Activated T-cell treated with anti-CD3 and anti-CD28 coated beads, Interleukin-2, amount 50 U/mL, for 72 hours (primary cell): ENCODE measurements at places on chromosomes 5 and 9. TPM values are rescaled to one million over a fixed set of nuclear protein-coding genes. Genes with fewer than 3 reads are reported as not detected.

CTSV gene
- total RNA-seq = 1.3 TPM

ABLIM3 gene
- total RNA-seq = 0.19 TPM

ABO gene
- not detected for total RNA-seq

- H3K27ac ChIP-seq = no peak overlapping the region
- DNase-seq = no peak
- H3K36me3 ChIP-seq = peaks cover 2% of the 10 kb centered on the region
- peak overlapping the region; percentile 9 for H3K4me3 ChIP-seq
- peaks cover 8% of the 10 kb centered on the region for H3K4me1 ChIP-seq
Observed at GRCh38 chr5:31194892-31195555, 1.5 kb downstream of the CDH6 start.

DNA sequence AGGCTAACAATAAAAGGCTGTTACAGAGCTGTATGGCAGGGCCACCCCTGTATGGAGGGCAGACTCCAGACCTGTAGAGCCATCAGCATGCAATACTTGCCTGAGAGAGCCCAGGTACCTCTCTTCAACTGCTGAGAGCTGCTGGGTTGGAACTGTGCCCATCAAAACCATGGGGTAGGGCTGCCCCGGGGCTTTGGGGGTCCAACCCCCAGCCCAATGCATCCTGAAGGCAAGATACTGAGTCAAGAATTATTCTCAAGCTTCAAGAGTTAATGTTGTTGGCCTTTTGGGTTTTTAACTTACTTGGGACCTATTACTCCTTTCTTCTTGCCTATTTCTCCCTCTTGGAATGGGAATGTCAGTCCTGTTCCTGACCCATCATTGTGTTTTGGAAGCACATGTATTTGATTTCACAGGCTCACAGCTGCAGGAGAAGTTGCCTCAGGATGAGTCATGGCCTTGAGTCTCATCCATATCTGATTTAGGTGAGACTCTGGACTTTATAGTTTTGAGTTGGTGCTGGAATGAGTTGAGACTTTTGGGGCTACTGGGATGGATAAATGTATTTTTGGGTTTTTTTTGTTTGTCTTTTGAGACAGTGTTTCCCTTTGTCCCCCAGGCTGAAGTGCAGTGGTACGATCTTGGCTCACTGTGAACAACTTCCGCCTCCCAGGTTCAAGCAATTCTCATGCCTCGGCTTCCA is 21.0 kb upstream of the CDK7 start:
- no peaks in the 10 kb centered on the region for H3K27me3 ChIP-seq
- DNase-seq = no peak
- peaks cover 8% of the 10 kb centered on the region for H3K36me3 ChIP-seq
- H3K4me1 ChIP-seq = peaks cover 17% of the 10 kb centered on the region

DNA sequence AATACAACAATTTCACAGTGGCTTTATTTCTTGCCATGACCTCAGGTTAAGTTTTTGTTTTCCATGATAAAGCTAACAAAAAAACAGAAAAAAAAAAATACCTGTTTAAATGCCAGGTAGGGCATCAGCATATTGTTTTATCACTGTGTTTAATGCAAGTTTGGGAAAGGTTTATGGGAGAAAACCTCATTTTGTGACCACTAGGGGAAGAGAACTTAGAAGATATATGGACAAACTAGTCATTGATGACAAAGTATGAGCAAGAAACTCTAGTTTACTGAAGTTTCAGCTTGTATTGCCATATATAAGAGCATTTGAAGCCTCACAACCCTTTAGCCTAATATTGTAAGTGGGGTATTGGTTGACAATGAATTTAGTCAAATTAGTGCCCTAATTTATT is 1431.4 kb upstream of the CDH18 start:
- H3K27me3 ChIP-seq = no peaks in the 10 kb centered on the region
- no peak for DNase-seq
- H3K4me3 ChIP-seq = no peak overlapping the region
- H3K4me1 ChIP-seq = no peaks in the 10 kb centered on the region
- no peak overlapping the region for H3K27ac ChIP-seq

DNA sequence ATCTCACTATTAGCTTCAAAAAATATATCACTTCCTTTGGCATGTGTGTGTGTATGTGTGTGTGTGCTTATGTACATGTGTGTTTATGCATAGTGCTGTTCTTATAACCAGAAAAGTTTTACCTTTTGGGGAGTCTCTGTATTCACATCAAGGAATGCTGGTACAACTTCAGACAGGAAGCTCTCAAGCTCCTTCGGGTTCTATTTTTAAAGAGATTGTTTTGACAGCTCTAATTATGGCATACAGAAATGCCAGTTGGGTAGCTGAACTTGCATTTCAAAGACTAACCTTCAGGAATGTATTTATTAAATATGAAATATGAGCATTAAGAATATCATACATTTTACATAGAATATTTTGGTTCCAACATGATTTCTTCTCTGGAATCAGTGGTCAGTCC is 163.1 kb downstream of the DTWD2 start:
- H3K27ac ChIP-seq = no peak overlapping the region
- no peaks in the 10 kb centered on the region for H3K4me1 ChIP-seq
- DNase-seq = no peak
- peaks cover 1% of the 10 kb centered on the region for H3K36me3 ChIP-seq
- H3K4me3 ChIP-seq = no peak overlapping the region

GRCh38 chr5:42522783-42523182 is 99.5 kb downstream of the GHR start:
- H3K4me3 ChIP-seq = no peak overlapping the region
- no peaks in the 10 kb centered on the region for H3K4me1 ChIP-seq
- no peaks in the 10 kb centered on the region for H3K27me3 ChIP-seq
- DNase-seq = no peak
- no peak overlapping the region for H3K27ac ChIP-seq
- no peaks in the 10 kb centered on the region for H3K36me3 ChIP-seq

UBE2QL1 gene
- 0.28 TPM for total RNA-seq

DNA sequence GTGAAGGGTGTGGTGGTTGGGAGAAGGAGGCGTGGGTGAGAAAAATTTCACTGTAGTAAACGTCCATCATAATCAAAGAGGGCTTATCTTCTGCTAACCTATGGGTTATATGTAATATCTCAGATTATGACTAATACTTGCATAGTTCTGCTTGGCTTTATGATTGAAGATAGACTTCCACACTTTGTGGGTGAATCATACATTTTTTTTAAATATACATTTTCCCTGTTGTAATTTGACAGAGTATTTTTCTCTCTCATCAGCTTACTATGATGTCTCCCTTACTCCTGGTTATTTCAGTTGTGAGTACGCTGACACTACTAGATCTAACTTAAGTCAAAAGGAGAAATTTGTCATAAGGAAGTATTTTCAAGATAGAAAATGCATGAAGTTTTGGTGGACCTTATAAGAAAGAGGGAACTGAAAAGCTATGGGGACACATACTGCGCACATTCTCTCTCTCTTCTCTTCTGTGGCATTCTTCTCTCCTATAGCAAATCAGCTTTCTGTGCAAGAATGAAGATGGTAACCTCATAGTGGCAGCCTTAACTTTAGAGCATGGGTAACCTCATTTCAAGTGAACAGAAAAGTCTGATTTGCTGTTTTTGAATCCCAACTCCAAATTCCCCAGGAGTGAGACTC is 4.9 kb upstream of the JAK2 start:
- H3K4me1 ChIP-seq = peaks cover 54% of the 10 kb centered on the region
- peak overlapping the region; percentile 86 for H3K27ac ChIP-seq
- peak; percentile 19 for DNase-seq

SNCB gene
- total RNA-seq = 0.81 TPM

- H3K27me3 ChIP-seq = no peaks in the 10 kb centered on the region
- H3K36me3 ChIP-seq = no peaks in the 10 kb centered on the region
- no peak for DNase-seq
- H3K4me3 ChIP-seq = no peak overlapping the region
- no peaks in the 10 kb centered on the region for H3K4me1 ChIP-seq
Observed at GRCh38 chr9:125380406-125380805, 118.8 kb downstream of the GAPVD1 start.

GRCh38 chr5:113293975-113294310 is 140.8 kb downstream of the TSSK1B start:
- peak overlapping the region; percentile 68 for H3K4me3 ChIP-seq
- no peak overlapping the region for H3K27ac ChIP-seq
- H3K27me3 ChIP-seq = peaks cover 49% of the 10 kb centered on the region
- peaks cover 20% of the 10 kb centered on the region for H3K4me1 ChIP-seq
- no peaks in the 10 kb centered on the region for H3K36me3 ChIP-seq

DNA sequence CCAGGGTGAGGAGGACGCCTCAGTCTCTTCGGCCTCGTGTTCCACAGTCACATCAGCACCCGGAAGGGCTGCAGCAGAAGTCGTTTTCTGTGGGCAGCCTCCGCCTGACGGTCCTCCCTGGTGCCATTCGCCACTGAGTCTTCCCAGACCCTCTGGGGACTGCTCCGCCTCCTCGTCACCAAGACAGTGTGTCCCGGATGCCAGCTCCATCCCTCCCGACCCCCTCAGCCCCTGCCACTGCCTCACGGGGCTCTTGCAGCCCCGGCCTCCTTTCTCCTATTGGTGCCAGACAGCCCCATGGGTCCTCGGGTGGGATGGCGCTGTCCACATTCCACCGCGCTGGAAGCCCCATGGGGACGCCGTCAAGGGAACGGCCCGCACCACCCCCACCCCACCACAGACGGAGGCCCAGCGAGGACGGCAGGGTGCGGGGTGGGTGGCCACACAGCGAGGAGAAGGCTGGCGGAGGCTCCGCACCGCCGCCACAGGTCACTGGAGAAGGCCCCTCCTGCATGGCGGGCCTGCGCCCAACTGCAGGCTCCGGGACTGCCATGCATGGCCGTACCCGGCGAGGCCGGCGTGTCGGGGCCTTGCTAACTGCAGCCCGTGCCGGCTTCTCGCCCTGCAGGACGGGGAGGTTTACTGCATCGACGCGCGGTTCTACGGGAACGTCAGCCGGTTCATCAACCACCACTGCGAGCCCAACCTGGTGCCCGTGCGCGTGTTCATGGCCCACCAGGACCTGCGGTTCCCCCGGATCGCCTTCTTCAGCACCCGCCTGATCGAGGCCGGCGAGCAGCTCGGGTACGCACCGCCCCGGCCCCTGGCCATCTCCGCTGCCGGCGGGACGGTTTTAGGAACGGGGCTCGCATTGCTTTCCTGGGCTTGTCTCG is 43.6 kb upstream of the CACNA1B start:
- DNase-seq = no peak
- H3K27ac ChIP-seq = no peak overlapping the region
- no peak overlapping the region for H3K4me3 ChIP-seq
- peaks cover 7% of the 10 kb centered on the region for H3K36me3 ChIP-seq

PRR7 gene
- total RNA-seq = 12.1 TPM

DNA sequence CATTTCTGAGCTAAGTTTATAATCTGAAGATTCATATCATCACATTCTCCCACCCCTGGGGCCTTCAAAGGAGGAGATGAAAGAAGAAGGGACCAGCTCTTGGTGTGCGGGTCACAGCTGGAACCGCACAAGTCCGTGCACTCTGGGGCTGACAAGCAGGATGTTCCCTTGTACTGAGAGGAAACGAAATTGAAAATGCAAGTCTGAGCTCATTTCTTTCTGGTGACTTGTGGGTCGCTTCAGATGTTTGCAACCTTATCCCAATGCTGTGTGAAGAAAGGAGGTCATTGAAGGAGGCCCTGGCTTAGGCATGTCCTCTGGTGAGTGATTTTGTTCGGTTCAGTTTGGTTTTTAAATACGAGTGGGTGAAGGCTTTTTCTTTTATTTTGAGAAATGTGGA is 59.6 kb downstream of the C9orf152 start:
- peak overlapping the region; percentile 87 for H3K27ac ChIP-seq
- H3K4me1 ChIP-seq = peaks cover 92% of the 10 kb centered on the region
- no peaks in the 10 kb centered on the region for H3K27me3 ChIP-seq
- DNase-seq = peak; percentile 84
- H3K4me3 ChIP-seq = peak overlapping the region; percentile 82
- H3K36me3 ChIP-seq = peaks cover 6% of the 10 kb centered on the region

DNA sequence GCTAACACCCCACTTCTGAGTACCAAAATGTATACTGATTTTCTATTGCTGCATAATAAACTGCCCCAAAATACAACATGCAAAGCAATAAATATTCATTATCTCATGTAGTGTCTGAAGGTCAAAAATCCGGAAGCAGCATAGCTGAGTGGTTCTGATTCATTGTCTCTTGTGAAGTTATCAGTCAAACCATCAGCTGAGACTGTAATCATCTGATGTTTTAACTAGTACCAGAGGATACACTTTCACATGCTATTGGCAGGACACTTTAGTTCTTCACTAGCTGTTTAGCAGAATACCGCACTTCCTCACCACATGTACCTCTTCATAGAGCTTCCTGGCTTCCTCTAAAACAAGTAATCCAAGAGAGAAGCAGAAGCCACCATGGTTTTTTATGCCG is 12.7 kb upstream of the TMEM161B start:
- no peaks in the 10 kb centered on the region for H3K27me3 ChIP-seq
- H3K27ac ChIP-seq = peak overlapping the region; percentile 44
- H3K36me3 ChIP-seq = peaks cover 28% of the 10 kb centered on the region
- DNase-seq = no peak
- no peaks in the 10 kb centered on the region for H3K4me1 ChIP-seq

GRCh38 chr5:179836225-179837019 is 15.7 kb downstream of the SQSTM1 start:
- peak; percentile 65 for DNase-seq
- no peaks in the 10 kb centered on the region for H3K27me3 ChIP-seq
- peak overlapping the region; percentile 51 for H3K4me3 ChIP-seq
- H3K4me1 ChIP-seq = peaks cover 18% of the 10 kb centered on the region
- H3K36me3 ChIP-seq = peaks cover 18% of the 10 kb centered on the region
- peak overlapping the region; percentile 80 for H3K27ac ChIP-seq

DNA sequence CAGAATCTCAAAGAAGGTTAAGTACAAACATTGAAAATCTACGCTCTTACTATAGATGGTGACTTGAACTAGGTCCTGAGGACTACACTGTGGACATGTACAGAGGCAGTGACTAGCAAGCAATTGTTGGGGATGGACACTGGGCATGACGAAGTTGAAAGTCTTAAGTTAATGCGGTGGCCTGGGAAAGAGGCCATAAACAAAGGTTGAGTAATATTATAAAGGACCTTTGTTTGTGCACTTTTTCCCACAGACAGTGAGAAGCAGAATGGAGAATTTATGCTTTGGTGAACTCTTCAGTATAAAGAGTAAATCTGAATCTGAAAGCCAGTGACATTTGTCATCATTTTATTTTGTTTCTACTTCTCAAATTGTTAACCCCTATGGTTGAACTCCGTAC is 15.3 kb downstream of the ALDH1A1 start:
- H3K4me3 ChIP-seq = no peak overlapping the region
- no peak for DNase-seq
- H3K36me3 ChIP-seq = no peaks in the 10 kb centered on the region
- no peaks in the 10 kb centered on the region for H3K27me3 ChIP-seq
- no peaks in the 10 kb centered on the region for H3K4me1 ChIP-seq
